ENCODE measurements at places on chromosomes 4 and X.

DNA sequence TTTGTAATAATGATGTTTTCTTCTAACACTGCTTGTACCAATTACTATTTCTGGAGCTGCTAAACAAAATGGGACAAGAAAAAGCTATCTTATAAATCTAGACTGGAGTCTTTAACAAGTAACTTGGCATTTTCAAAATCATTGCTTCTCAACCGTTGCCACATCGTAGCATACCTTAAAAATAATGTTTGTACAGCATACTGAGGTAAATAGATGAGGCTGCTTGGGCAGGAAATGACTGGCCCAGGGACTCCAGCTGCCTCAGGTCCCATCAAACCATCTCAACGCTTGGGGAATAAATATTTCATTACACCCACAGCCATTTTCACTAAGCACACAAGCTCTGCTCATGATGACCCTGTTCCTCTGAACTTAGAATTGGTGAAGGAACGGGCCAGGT lies 115.1 kb downstream of the SPANXA1 start:
- DNase-seq, result no peak

DNA sequence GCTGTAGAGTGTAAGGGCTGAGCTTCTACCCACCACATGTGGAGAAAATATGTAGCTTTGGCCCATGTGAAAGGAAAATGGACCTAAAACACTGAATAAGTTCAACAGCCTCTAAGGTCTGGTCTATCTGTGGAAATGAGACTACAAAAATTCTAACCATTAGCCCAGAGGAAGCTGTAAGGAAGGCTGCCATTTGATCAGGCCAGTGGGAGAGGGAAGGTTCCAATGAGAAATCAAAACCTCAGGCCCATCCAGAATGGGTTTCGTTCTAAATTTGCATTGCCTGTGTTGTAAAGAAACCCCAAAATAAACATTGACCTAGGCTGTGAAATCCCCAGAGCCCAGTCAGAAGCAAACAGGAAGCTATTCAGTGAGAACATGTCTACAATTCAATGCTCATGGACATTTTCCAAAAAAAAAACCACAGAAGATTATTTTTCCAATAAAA lies 320.4 kb upstream of the SLC7A11 start:
- DNase-seq, result no peak

DNA sequence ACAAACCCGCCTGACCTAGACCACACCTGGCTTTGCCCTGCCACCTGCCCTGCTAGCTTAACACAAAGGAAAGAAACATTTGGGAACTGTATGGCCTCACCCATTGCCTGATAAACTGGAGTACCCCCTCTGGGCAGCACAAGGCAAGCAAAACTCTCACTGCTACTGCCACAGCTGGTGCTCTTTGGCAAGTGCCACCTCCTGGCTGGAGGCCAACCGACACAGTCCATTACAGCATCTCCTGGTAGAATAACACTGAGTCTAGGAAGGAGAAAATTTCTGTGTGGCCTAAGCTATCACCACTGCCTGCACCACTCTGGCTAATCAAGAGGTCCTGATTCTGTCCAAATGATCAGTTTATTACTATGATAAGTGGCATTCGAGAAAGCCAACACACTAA lies 18.9 kb upstream of the SPANXN3 start:
- DNase-seq, result no peak

- no peak for DNase-seq
Measured at GRCh38 chr4:180950377-180950776, 1292.8 kb upstream of the TENM3 start.

DNA sequence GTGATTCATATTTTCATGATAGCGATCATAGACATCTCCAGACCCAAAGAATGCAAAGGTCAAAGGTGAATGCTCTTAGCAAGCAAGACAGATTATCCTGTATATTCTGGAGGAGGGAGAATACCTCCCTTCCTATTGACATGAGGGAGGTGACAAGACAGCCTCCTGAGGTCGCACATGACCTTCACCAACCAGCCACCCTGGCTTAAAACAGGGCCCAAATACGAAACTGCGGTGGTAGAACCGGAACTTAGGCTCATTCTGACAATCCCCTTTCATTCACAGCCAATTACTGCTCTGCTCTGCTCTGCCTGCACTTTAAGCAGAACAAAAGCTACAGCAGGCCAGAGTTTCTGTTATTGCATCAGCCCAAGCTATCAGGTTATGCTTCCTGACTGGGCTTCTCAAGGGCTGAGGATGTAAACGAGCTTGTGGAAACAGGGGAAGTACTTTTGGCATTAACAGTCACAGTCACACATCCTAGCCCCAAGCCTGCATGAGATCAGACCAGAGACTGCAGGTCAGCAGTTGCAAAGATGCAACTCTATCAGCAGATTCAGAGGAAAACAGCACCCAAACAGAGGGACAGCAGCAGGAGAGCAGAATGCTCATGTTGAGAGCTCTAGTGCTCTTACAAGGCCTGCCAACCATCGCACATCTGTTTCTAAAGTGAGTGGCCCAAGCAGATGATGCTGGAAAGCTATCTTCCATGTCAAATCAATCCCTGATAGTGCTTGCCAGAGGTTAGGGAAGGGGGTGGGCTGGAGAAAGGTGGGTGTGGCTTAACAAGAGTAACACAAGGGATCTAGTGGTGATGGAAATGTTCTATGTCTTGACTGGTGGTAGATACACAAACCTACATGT lies 51.3 kb upstream of the MAP3K15 start:
- no peak for DNase-seq

DNA sequence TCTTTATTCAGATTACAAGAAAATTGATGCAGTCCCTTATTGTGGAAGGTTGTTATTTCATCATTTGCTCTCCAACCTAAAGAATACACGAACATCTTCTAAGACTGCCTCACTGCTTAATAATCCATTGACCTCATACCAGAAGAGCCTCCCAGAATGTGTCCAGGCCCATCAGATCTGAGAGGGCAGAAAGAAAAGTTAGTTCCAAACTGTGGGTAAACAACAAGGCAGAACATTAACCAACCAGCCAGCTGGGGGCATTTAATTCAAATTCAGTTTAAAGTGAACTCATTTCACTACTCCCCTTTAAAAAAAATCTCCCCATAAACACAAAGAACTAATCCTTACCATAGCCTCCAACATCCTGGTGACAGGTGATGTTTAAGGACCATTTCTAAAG lies 13.8 kb downstream of the GPC4 start:
- DNase-seq, result no peak

DNA sequence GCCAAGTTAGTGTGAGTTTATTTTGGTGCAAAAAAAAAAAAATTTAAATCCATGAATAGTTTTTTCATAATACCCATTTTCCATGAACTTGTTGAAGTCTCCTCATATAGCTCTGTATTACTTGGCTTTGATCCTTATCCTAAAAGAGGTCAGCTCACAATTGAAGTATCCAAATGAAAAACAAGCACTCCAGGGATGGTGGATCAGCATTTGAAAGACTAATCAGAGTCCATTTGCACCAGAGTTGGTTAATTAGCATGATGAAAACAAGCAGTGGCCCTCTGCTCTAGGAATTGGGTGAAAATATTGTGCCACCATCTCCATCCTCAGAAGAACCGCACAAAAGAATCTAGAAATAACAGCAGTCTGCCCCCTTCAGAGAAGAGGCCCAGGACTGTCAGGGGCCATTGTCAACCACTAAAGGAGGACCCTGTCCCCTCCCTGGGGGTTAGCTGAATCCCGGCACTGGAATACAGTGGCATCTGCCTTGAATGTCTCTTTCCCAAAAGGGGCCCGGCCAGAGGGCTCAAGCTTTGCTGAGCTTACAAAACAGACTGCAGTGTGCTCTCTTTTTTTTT lies 24.7 kb downstream of the SH3KBP1 start:
- no peak for DNase-seq

- DNase-seq, result no peak
Measured at GRCh38 chrX:34275699-34276098, 143.6 kb upstream of the FAM47A start.

DNA sequence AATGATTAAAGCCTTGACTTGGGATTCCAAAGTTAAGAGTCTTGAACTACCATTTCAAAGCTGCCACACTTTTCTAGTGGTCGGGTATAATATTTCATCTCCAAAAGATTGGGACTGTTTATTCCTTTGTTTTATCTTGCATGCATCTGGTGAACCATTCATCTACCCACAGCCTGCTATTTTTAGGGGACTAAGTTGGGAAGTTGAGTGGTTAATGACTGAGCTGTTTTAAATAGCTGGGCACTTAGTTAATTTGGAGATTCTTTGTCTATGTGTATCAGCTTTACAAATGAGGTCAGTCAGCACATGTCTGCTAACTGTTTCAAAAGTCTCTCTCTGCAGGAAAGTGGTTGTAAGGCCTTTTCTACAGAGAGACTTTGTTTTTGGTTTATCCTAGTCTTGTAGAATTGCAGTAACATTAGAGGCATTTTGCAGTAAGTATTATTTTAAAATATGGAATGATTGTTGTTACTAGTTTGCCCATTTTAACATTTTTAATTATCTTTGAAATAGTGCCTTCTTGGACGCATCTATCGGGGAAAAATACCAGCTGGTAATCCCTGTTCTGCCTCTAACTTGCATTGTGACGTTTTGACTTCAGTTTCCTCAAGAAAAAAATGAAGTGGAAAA lies 8.2 kb downstream of the BMP2K start:
- DNase-seq, result no peak

GRCh38 chrX:130741584-130741983 lies 161.4 kb downstream of the ENOX2 start:
- DNase-seq, result no peak

DNA sequence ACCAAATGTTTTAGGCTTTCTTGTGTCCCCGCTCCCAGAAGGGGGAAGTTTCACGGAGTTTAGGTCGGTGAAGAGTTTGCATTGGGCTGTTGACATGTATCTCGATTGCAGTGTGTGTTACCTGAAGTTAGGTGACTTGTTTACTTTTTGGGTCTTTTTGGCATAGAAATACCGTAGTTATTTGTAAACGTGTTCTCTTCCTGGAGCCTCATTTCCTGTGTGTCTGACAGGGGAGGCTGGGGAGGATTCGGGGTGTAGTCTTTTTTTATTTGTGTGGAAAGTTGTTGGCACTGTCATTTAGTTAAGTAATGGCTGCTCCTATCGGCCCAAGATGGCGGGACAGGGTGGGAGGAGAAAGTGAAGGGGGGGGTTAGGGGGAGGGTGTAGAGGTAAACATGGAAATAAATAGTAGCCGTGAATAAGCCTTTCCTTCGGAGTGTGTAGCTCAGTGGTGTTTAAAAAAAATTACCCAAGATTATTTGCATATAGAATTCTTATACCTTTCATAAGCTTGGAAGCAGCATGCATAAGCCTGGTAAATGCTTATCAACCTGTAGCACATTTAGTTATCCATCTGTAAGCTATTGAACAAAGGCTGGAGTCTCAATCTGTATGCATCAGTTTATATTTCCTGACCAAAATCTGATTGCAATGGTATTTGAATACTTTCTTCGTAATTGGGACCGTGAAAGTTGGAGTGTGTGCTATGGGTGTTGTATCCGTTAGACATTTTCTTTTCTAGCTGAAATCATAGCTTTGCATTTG lies 1.6 kb downstream of the KDM6A start:
- peak; percentile 36 for DNase-seq

- DNase-seq, result no peak
Measured at GRCh38 chr4:155072417-155072816, 136.0 kb upstream of the NPY2R start.

DNA sequence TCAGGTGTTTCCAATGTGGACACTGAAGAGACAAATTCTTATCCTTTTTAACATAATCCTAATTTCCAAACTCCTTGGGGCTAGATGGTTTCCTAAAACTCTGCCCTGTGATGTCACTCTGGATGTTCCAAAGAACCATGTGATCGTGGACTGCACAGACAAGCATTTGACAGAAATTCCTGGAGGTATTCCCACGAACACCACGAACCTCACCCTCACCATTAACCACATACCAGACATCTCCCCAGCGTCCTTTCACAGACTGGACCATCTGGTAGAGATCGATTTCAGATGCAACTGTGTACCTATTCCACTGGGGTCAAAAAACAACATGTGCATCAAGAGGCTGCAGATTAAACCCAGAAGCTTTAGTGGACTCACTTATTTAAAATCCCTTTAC lies 18.6 kb downstream of the TLR7 start:
- DNase-seq, result no peak

DNA sequence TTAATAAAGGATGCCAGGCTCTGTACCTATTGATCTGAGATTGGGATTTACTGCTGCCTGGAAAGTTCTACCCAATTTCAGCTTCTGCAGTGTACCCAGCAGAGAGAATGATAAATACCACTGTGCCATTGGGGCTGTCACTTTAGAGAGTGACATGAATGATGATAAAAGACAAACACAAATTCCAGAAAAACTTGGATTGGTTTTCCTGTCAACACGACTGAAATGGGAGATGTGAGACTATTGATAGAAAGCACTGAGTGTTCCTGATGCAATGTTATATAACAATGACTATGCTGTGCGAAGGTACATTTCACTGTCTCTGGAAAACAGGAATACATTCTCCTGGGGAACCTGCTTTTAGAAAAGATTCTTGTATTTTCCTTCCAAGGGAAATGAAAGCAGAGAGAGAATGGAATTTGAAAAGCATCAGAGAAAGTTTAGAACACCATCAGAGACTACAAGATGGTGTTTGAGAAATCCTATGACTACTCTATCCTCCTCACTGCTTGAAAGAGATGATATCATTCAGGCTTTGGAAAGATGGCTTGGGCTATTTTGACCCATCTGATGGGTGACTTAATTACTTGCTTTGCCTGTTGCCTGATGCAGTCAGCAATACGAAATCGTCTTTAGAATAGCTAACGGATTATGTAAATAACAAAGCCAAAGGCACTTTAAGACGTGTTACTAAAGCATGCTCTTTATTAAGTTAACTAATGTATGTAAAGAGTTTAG lies 49.7 kb downstream of the MID1IP1 start:
- DNase-seq, result no peak

DNA sequence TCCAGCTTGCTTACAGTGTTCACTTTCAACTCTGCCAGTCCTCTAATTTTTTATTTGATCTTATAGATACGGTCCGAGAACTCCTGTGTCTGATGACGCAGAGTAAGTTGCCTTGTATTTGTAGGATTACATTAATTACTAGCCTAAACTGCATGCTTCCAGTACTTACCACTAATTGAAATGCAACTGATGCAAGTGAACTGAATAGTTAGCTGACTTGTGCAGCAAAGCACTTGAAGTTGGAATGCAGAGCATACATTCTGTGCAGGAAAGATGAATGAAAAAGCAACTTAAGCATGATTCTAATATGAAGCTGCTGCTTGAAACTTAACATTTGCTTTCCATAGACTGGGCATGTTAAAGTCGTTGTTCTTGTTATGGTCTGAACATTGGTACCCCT lies 100.9 kb downstream of the LIMCH1 start:
- DNase-seq, result no peak

GRCh38 chr4:188911707-188912106 lies 772.5 kb downstream of the TRIML1 start:
- DNase-seq, result no peak

- no peak for DNase-seq
Measured at GRCh38 chr4:19095491-19096046, 1074.0 kb upstream of the LCORL start.

GRCh38 chr4:100340512-100341485 lies 150.5 kb upstream of the DDIT4L start:
- peak; percentile 24 for DNase-seq

Data from cerebellar cortex (tissue), 1 donor.